ENCODE measurements at places on chromosomes 1 and 21. TPM values are rescaled to one million over a fixed set of nuclear protein-coding genes. Genes with fewer than 3 reads are reported as not detected.

The NUF2 gene
- 20.8 TPM for polyA plus RNA-seq

The SH2D5 gene
- polyA plus RNA-seq: 105 TPM

DNA sequence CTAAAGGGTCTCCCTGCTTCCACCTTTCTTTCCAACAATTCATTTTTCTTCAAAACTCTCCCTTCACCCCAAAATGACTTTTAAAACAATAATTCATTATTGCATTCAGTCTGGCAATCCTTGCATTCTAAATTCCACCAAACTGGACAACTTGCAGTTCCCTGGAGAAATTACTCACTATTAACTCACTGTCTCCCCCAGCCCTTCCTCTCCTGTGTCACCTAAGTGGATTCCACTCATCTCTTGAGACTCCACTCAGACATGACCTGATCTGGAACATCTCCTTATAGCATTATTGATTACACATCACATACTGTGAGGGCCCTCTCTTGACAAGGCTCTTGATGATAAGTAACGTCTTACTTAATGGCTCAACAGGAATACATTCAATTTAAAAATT, 257.1 kb downstream of the BRINP2 start:
- no peak for DNase-seq

DNA sequence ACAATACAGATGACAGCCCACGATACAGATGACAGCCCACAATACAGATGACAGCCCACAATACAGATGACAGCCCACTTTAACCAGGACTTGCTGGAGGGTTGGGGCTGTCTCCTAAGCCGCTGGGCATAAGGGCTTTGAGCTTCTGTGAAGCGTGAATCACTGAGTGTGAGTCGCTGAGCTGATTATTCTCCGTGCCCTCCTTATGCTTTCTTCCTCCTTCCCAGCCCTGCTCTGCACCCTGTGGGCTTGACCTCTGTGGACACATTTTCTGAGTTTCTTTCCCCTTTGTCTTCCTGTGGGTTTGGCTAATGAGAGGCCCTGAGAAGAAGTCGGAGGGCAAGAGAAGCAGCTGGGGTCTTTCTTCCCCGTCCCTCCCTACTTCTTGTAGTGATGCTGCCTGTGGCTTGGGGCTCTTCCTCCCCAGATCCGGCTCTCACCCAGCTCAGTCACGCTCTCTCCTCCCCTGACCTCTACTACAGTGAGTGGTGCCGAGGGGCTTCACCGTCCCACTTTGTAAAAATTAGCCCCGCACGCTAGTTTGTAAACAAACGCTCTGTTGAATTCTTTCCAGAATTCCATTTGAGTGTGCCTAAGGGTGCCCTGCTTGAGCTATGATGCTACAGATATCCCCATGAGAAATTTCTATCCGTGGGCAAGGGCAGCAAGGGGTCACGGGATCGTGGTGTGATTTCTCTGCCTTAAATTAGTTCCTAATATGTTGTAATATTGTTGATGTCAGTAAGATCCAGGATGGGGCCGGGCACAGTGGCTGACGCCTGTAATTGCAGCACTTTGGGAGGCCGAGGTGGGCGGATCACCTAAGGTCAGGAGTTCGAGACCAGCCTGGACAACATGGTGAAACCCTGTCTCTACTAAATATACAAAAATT, 46.4 kb upstream of the SOD1 start:
- DNase-seq: no peak

DNA sequence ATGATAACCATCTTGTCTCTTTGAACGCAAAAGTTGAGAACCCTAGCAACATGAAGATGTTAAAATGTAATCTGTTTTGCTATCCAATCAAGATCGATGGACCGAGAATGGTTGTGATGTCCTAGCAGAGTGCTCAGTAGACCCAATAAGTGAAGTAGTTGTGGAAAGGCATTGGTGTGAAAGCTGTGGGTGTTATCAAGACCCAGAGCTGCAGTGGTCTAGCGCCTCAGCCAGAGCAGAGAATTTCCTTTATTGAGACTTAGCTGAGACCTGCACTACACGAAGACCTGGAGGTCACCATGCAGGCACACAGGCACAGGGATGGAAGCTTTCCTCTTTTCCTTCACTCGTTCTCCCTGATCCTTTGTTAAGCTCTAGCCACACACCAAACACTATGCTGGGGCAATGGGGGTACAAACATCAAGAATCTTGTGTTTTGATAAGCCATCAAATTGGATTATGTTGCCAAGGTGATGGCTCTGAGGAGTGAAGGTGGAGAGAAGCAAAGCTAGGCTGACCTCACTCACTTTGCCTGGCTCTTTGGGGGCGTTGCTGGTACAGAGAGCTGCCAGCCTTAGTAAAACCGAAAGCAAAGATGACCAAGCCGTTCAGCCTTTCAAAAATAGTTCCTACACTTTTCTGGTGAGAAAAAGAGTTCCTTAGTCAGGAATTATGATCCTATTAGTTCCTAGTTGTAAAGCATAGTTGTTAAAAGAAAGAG, 24.1 kb downstream of the METTL13 start:
- DNase-seq: no peak

GRCh38 chr1:19756480-19756879, 43.2 kb downstream of the TMCO4 start:
- no peak for DNase-seq

- DNase-seq: no peak
Observed at GRCh38 chr1:198003468-198003867, 86.3 kb downstream of the LHX9 start.

DNA sequence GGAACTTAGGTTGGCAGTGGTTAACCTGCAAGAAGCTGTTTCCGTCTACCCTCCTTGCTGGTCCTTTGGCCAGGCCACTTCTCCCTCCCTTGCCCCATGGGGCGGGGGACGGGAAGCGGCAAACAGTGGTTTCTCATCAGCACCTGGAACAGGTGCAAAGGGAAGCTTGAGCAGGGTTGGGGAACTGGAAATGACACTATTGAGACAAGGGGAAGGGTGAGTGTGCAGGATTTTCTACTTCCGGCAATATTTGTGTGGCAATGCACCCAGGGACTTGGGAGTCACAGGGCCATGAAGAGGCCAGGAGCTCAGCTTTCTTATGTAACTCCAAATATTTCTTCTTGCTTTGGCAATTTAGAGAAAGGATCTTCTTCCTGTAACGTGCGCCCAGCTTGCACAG, 29.0 kb upstream of the SARS1 start:
- no peak for DNase-seq

GRCh38 chr1:16153999-16154673, 1.7 kb downstream of the EPHA2 start:
- DNase-seq: no peak

DNA sequence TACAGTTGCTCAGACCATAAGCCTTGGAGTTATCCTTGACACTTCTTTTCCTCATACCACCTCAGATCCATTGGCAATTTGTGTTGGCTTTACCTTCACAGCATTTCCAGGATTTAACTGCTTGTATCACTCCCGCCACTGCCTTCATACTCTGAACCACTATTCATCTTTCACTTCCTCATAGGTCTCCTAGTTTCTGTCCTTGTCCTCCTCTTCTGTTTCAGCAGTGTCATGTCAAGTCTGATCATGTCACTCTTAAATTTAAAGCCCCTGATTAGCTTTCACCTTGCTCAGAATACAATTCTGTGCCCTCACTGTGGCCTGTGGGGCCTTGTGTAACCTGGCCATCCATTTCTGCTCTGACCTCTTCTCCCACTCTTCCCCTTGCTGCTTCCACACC, 34.7 kb upstream of the C1orf115 start:
- no peak for DNase-seq

DNA sequence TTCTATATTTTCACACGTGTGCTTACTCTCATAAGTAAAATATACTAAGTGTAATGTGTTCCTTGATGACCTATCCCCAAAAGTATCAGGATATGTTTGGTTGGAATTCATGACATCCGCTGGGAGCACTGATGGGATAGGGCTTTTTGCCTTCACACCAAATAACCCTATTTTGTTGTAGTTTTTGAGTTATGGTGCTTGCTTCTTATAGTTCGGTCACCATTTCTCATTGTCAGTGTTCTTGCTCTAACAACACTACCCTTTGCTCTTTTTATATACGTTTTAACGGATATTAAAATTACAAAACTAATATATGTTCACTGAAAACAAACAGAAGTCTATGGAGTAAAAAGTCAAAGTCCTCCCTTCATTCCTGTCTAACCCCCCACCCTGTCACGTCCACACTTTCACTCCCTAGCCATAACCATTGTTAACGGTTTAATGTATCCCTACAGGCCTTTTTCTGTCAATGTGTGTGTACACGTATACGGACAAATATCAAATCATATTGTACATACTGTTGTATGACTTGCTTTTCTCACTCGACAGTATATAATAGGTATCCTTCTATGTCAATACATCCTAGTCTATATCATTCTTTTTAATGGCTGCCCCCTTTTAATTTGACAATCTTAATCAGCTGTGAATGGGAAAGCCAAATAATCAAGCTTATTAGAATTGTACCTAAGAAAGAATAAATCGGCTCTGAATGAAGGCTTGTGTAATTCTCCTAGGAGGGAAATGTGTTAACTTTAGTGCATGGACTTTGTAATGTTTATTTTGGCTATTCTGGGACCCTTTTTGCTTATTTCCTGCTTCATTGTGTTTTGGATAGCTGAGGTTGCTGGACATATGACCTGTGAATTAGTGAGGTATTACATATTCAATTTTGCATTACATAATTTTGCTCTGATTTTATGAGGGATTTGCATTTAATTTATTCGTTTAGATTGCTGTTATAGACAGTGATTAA, 3.5 kb upstream of the RNF220 start:
- DNase-seq: no peak

Data from foreskin keratinocyte (primary cell).